ENCODE measurements at places on chromosomes 1 and 21. TPM values are rescaled to one million over a fixed set of nuclear protein-coding genes. Genes with fewer than 3 reads are reported as not detected.

The SLC2A5 gene
- 0.70 TPM for total RNA-seq

The SERPINC1 gene
- total RNA-seq, result 0.98 TPM

The NBPF15 gene
- 34.7 TPM for total RNA-seq

The KRTAP7-1 gene
- total RNA-seq, result not detected

The CDC73 gene
- 48.9 TPM for total RNA-seq

The BATF3 gene
- 0.42 TPM for total RNA-seq

The ADGRB2 gene
- 2.2 TPM for total RNA-seq

The LAMC2 gene
- total RNA-seq, result 34.9 TPM

The KRTAP12-2 gene
- not detected for total RNA-seq

DNA sequence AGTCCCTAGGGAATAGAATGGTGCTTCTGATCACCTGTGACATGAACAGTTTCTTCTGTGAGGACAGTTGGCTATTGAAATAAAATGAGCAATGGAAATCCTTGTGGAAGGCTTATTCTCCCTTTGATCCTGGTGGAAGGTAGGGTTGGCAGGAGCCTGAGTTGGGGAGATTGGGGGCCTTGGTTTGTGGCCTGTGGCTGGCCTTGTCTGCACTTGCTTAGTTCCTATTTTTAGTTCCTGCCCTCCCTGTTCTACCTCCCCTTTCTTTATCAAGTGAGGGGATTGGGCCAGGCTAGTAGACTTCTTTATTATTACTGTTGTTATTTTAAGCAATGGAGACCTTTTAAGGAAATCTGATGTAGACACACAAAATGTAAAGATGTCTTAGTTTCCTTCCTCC, 8.2 kb downstream of the DMRTB1 start:
- DNase-seq, result no peak
- H3K27ac ChIP-seq, result no peak overlapping the region
- no peaks in the 10 kb centered on the region for H3K36me3 ChIP-seq
- H3K4me3 ChIP-seq, result no peak overlapping the region
- H3K27me3 ChIP-seq, result no peaks in the 10 kb centered on the region

- no peaks in the 10 kb centered on the region for H3K36me3 ChIP-seq
- H3K4me3 ChIP-seq, result no peak overlapping the region
- H3K27ac ChIP-seq, result no peak overlapping the region
These were observed 13.3 kb upstream of the FMOD start for GRCh38 chr1:203364094-203364801.

GRCh38 chr1:179938752-179939151, 15.9 kb upstream of the CEP350 start:
- H3K4me3 ChIP-seq, result no peak overlapping the region
- H3K4me1 ChIP-seq, result no peaks in the 10 kb centered on the region
- H3K27me3 ChIP-seq, result peaks cover 2% of the 10 kb centered on the region
- DNase-seq, result no peak

DNA sequence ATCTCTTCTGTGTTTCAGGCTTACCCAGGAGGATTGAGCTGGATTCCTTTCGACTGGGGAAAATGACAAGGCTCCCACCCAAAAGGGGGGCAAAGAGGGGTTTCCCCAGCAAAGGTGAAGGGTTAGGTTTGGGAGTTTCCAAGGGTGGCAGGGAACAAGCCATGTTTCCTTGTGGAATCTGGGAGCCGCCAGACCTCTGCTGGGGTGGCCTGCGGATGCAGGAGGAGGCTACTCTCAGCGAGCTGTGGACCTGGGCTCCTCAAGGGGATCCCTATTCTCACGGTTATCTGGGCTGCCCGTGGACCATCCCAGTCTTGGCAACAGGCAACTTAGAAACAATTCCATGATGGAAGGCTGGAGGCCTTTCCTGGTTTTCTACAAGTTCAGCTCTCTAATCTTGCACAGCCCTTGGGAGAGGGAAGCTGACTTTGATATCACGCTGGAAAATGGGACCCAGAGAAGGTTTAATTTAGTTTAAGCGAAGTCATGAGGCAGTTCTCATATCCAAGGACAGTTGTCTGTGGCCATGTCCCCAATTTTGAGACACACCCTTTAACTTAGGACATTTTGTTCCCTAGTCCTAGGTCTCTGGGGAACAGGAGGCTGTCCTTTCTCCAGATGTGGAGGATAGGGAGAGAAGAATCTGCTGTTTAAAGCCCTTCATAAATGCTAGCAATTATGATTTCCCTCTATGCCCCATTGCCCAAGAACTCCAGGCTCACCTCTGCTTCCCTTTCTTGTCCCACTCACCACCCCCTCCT, 24.7 kb upstream of the STUM start:
- H3K27me3 ChIP-seq, result no peaks in the 10 kb centered on the region
- no peak for DNase-seq
- H3K4me3 ChIP-seq, result no peak overlapping the region
- H3K27ac ChIP-seq, result no peak overlapping the region
- no peaks in the 10 kb centered on the region for H3K4me1 ChIP-seq

DNA sequence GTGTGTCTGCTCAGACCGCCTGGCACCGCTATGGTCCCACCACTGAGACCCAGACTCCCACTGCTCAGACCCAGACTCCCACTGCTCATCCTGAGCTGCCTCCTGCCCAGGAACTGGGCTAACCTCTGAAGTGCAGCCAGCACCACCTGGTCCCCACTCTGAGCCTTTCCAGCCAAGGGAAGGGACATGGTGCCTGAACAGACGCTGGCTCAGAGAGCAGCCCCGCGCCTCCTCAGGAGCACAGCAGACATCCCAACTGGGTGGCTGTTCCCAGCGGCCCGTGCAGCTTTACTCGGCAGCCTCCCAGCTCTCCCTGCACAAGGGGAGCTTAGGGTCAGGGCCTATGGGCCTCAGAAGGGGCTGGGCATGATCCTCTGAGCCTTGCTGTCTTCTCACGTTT, 27.8 kb upstream of the CNTN2 start:
- no peaks in the 10 kb centered on the region for H3K36me3 ChIP-seq
- H3K4me1 ChIP-seq, result peaks cover 7% of the 10 kb centered on the region
- H3K27ac ChIP-seq, result no peak overlapping the region
- H3K27me3 ChIP-seq, result peaks cover 2% of the 10 kb centered on the region
- no peak for DNase-seq

GRCh38 chr21:17650292-17650691, 37.6 kb upstream of the BTG3 start:
- no peak overlapping the region for H3K4me3 ChIP-seq
- no peak overlapping the region for H3K27ac ChIP-seq
- no peak for DNase-seq
- H3K36me3 ChIP-seq, result no peaks in the 10 kb centered on the region
- H3K4me1 ChIP-seq, result no peaks in the 10 kb centered on the region
- no peaks in the 10 kb centered on the region for H3K27me3 ChIP-seq

- no peak overlapping the region for H3K27ac ChIP-seq
- no peaks in the 10 kb centered on the region for H3K4me1 ChIP-seq
- no peaks in the 10 kb centered on the region for H3K27me3 ChIP-seq
- H3K4me3 ChIP-seq, result no peak overlapping the region
- H3K36me3 ChIP-seq, result no peaks in the 10 kb centered on the region
These were observed 64.7 kb downstream of the CAPZB start for GRCh38 chr1:19420606-19421005.

DNA sequence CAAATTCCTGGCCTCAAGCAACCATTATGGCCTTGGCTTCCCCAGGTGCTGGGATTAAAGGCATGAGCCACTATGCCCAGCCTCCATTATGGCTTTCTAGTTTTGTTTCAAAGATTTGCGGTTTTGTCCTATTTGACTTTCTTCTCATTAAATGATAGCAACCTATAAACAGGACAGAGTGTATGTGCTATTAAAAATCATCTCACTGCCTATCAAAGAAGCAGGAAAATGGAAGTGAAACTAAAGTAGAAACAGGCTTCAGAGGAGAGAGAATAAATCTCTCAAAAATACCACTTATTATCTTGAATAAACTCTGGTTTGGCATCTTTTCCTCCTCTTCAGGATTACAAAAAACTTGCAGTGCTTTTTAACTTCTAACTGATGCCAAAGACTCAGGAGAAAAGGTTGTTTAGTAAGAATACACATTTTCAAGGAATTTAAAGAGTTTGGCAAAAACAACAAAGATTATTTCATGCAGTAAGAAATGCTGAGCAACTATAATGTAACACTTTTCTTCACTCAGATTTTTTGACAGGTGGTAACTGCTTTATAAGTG, 28.7 kb downstream of the ACBD3 start:
- H3K27me3 ChIP-seq, result no peaks in the 10 kb centered on the region
- no peak for DNase-seq
- H3K27ac ChIP-seq, result no peak overlapping the region
- peaks cover 1% of the 10 kb centered on the region for H3K36me3 ChIP-seq
- no peaks in the 10 kb centered on the region for H3K4me1 ChIP-seq
- no peak overlapping the region for H3K4me3 ChIP-seq

GRCh38 chr21:26041431-26042180, 129.0 kb downstream of the APP start:
- H3K4me3 ChIP-seq, result no peak overlapping the region
- no peak for DNase-seq
- H3K27me3 ChIP-seq, result no peaks in the 10 kb centered on the region
- no peaks in the 10 kb centered on the region for H3K4me1 ChIP-seq
- H3K36me3 ChIP-seq, result no peaks in the 10 kb centered on the region
